Mesothelial cell of epicardium (in vitro differentiated cells): ENCODE measurements at places on chromosomes 3 and 15.

- no peak for DNase-seq
These were observed 15.5 kb downstream of the TRIM59 start for GRCh38 chr3:160434071-160434470.

GRCh38 chr15:100818927-100819326 lies 60.7 kb upstream of the ALDH1A3 start:
- no peak for DNase-seq

DNA sequence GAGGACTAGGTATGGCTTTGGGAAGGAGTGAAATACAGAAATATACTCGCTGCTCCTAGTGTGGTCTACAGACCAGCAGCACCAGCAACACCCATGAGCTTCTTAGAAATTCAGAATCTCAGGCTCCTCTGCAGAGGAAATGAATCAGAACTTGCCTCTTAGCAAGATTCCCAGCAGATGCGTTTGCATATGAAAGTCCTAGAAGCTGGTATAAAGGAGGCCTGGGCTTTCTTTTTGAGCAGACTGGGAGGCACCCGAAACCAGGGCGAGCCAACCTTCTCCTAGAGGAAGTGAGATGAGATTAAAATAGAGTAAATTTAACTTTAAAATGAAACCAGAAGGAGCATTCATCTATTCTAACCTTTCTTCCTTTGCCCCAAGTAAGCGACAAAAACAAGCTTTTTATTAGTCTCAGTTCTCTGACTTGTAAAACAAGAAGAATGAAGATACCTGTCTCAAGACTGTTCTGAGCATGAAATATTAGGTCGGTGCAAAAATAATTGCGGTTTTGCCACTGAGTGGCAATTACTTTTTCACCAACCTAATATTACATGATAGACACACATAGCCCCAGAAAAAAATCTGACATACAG lies 140.0 kb downstream of the PDZRN3 start:
- no peak for DNase-seq

DNA sequence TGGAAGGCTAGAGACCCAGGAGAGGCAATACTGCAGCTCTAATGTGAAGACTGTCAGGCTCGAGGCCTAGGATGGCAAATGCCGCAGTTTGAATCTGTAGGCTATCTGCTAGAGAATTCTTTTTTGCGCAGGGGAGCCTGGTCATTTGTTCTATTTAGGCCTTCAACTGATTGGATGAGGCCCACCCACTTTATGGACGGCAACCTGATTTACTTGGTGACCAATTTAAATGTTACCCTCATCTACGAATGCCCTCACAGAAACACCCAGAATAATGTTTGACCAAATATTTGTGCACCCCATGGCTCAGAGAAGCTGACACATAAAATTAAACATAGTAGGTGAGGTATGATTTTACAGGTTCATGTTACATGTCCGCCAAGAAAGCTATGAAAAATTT lies 300.7 kb upstream of the GRM7 start:
- DNase-seq, result no peak

- no peak for DNase-seq
These were observed 9.3 kb downstream of the PARL start for GRCh38 chr3:183875411-183875810.

DNA sequence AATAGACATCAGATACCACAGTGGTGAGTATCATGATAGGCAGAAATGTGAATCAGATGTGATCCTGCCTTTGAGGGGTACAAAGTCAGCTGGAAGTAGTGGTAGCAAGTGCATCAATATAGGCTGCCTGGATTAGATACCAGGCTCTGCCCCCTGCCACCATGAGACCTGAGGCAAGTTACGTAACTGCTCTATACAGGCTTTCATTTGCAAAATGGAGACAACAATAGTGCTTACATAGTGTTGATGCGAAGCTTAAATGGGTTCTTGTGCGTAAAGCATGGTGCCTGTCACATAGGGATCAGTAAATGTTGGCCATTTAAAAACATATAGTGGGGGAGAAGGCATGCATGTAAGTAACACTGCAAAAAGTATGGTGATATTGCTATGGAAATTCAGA lies 158.0 kb downstream of the RYR3 start:
- DNase-seq, result no peak

DNA sequence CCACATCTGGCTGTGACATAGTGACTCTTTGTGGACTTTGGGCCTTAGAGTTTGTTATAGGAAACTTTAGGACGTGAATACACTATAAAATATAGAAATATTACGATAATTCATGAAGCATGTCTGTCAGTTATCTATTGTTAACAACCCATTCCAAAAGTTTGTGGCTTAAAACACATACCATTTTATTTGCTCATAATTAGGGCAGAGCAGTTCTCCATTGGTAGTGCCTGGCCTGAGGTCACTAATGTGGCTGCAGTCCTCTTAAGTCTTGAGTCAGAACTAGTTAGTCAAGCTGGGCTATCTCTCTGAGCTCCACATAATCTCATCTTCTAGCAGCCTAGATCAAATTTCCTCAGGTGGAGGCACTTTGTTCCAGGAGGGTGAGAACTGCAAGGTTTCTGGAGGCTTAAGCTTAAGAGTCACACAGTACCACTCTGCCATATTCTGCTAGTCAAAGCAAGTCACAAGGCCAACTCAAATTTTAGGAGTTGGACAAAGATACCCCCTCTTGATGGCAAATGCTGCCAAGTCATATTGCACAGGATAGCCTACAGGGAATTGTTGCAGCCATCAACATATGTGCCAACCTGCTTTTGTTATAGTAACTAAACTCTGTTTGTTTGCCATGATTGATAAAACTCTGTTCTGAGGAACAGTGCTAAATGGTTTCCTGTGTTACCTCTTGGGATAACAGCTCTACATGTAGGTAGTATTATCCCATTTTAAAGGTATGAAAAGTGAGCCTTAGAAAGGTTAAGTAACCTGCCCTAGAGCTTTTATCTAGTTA lies 8.7 kb downstream of the ATXN7 start:
- DNase-seq, result no peak

DNA sequence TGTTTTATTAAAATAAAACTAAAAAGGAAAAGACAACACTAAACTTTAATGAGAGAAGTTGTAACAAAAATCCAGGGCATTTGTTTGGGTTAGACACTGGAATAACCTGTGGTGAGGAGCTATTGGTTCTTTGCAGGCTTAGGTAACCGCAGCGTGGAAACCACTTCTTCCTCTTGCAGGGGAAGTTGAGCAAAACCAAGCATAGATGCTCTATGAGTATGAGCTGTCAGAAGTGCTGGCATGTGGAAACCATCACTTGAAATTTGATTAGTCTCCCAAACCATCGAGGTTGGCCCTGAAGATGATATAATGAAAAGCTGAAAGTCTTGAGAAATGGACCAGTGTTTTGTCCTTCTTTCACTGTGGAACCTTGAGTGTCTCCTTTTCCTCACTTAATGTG lies 127.1 kb upstream of the RBMS3 start:
- DNase-seq, result no peak

GRCh38 chr15:62486041-62486440 lies 321.0 kb upstream of the C2CD4B start:
- no peak for DNase-seq

- DNase-seq, result no peak
These were observed 235.1 kb downstream of the UACA start for GRCh38 chr15:70528270-70528706.

- DNase-seq, result no peak
These were observed 6.5 kb downstream of the TWF2 start for GRCh38 chr3:52232279-52233107.

- no peak for DNase-seq
These were observed 2.3 kb downstream of the SEMA4B start for GRCh38 chr15:90203473-90203872.

DNA sequence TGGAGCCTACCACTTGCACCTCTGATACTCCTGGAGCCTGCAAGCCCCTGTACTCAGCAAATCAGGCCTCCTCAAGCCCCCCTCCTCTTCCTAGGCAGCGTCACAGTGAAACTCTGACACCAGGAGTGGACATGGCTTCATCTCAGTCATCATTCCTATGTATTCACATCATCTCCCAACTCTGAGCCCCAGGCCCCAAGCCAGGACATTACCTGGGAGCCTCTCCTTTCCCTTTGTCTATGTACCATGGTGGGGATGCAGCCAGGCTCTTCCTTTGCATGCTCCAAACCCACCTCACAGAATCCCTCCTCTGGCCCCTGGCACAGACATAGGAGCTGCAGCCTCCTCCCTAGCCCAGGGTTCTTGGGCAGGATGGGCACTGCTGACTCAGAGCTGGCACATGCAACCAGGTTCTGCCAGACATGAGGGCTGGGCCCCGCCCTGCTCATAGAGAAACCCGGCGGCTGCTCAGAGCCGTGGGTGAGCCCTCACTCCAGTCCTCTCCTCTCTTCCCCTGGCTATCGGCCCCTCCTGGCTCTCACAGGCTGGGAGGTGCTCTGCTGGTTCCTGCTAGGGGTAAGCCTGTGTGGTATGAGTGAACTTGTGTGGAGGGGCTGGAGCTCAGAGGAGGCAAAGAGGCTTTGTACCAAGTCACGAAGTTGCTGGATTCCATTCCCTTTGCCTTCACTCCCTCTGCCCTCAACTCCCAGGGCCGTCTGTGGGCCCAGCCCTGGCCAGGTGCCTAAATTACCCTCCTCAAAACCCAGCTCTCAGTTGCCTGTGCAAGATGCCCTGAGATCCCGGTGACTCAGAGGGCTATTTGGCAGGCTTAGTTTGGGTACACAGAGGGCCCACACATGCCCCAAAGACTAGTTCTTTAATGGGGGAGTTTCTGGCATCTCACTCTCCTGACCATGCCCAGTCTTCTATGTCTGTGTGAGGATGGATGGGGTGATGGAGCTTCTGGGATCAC lies 1.9 kb upstream of the PLCD1 start:
- no peak for DNase-seq

GRCh38 chr3:21962456-21962855 lies 211.4 kb upstream of the ZNF385D start:
- no peak for DNase-seq

GRCh38 chr3:152100491-152101132 lies 168.1 kb upstream of the MBNL1 start:
- DNase-seq, result no peak

- DNase-seq, result no peak
These were observed 1.5 kb upstream of the PPM1M start for GRCh38 chr3:52243791-52244628.

- no peak for DNase-seq
These were observed 1280.4 kb downstream of the NSUN3 start for GRCh38 chr3:95343228-95343627.

- DNase-seq, result no peak
These were observed 93.8 kb upstream of the TGFBR2 start for GRCh38 chr3:30512576-30512975.

GRCh38 chr3:132222868-132223538 lies 94.2 kb upstream of the ACP3 start:
- DNase-seq, result no peak

GRCh38 chr15:66860844-66861243 lies 158.8 kb downstream of the SMAD6 start:
- DNase-seq, result no peak

DNA sequence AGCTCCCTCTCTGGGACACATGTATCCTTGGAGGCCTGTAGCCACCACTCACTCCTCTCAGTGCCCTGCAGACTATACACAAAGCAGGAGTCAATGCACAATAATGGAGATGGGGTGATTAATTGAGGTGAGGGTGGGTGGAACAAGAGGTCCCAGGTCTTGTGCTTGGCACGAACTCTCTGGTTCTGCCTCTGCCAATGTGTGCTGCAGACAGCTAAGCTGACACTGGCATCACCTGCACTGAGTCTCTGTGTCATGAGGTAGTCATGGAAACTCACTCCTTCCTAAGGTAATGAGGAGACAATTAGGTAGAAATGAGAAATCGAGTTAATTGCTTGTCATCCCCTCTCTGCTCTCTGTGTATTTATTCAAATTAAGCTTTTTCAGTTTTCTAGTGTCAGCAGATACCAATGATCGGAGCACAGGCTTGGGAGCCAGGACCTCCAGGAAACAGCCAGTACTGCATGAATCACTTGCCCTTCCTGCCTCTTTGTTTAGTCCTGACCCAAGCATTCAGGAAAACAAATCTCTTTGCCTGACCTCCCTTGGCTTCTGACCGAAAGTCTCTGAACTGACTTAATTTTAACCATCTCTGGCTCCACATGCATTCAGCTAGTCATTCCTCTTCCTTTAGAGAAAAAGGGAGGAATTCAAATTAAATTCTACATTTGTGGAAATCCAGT lies 56.7 kb downstream of the DRD3 start:
- DNase-seq, result no peak

DNA sequence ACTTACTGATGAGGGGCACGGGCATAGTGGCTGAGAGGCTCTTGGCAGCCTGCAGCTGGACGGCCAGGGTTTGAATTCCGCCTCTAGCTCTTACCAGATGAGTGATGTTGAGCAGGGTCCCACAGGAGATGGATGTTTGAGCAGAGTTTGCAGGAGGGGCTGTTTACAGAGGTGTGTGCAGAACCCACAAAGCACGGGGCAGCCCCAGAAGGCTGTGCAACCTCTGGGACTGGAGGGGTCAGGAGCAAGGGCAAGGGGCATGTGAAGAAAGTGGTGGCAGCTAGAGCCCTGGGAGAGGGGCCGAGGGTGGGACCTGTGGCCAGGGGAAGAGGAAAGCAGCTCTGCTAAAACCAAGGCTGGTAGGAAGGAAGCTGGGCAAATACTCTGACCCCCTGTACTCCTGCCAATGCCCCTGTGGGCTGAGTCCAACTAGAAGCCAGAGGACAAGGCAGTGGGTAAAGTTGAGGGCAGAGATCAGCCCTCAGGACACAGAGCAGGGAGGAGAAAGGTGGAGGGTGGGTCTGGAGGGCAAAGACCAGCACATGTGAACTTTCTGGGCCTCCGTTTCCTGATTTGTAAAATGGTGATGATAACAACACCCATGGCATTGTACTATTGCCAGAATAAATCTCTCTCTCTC lies 53.9 kb upstream of the ITGA11 start:
- no peak for DNase-seq

DNA sequence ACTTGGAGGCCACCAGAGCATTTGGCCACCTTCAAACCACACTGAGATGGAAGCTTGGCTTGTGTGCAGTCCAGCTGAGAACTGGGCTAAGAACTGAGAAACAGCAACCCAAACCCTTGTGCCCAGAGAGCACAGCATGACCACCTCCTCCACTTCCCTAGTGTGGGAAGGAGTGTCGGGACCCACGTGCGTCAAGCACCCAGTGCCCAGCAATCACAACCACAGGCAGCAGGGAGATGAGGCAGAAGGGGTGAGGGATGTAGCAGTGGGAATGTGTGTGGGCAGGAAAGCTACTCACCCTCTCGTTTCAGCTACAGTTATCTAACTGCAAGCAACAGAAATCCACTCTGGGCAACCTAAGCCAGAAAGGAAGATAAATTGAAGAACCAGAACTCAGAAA lies 25.0 kb upstream of the RFTN1 start:
- no peak for DNase-seq
